NCI-H526 (cell line): ENCODE measurements at places on chromosomes 13 and 19.
A peak's percentile ranks its signal among the peaks of the same experiment; 100 is the strongest.

- no peak for DNase-seq
Measured at GRCh38 chr19:55649268-55650125, 1.5 kb downstream of the CCDC106 start.

DNA sequence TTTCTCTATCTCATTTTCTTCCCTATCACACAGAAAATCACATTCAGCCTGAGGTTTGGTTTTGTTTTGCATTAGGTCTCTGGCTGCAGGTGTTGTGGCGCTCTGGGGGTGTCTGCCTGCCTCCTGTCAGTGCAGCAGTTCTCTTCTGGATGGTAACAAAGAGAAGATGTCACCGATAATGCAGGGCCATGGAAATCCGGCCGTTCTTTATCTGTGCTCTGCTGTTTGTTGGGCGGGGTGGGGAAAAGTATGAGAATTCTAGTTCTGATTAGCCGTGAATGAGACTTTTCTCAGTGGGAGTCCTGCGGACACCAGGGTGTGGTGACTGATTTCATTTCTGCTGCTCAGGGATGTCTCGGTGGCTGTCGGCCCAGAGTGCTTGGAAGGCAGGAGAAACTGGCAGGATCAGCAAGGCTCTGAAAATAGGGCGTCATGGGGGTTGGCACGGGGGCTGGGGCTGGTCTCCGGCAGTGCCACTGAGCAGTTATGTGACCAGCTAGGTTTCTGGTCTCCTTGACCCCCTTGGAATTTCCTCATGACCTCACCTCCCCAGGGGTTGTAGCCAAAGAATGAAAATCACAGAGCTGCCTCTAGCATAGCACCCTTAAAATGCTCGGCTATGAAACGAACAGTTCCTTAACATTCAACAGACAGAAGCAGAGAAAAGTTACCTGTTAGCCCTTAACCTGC is 5.0 kb downstream of the RNF113B start:
- DNase-seq: peak; percentile 90

GRCh38 chr13:71303144-71303543 is 563.9 kb downstream of the DACH1 start:
- DNase-seq: peak; percentile 37

DNA sequence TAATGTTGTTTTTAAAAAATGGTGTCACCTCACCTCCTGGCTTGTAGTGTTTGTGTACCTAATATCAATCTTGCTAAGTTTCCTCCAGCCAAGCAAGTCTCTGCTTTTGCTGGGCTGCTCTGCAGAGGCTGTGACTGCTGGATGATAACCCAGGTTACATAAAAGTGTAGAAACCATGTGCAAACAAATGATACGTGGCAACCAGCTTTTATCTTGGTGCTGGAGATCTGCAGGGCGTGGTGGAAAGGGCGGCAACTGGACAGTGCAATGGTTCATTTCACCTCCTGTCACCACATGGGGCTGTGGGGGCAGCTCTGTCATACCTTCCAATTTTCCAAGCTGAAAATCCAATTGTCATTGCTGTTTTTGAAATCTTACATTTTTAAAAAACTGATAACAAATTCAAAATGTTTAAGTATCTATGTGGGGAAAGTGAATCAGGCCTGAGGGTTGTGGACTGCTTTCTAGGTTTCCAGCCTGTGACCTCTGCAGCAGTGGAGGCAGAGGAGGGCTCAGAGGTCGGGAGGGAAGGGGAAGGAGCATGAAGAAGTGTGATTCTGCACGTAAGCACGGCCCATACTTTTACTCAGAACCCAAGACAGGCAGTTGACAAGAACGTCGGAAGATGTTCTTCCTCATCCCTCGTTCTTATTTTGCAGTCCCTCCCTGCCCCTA is 9.7 kb downstream of the GPR42 start:
- no peak for DNase-seq

DNA sequence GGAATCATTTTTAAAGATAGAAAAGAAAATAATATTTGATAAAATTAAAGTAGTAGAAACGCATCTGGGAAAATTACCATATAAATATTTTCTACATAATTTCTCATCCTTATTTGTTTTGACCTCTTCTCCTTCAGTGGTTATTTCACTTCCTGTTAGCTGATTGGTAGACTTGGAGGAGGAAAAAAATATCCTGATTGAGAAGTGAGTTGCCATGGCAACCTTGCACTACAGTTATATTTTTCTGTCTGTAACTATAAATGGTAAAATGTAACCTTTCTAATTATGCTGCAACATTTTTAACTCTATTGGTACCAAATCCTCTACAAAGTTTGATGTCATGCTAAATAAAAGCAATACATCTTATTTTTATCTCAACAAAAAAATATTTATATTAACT is 45.2 kb downstream of the SCEL start:
- no peak for DNase-seq

- no peak for DNase-seq
Measured at GRCh38 chr13:109803825-109804224, 17.4 kb upstream of the IRS2 start.

DNA sequence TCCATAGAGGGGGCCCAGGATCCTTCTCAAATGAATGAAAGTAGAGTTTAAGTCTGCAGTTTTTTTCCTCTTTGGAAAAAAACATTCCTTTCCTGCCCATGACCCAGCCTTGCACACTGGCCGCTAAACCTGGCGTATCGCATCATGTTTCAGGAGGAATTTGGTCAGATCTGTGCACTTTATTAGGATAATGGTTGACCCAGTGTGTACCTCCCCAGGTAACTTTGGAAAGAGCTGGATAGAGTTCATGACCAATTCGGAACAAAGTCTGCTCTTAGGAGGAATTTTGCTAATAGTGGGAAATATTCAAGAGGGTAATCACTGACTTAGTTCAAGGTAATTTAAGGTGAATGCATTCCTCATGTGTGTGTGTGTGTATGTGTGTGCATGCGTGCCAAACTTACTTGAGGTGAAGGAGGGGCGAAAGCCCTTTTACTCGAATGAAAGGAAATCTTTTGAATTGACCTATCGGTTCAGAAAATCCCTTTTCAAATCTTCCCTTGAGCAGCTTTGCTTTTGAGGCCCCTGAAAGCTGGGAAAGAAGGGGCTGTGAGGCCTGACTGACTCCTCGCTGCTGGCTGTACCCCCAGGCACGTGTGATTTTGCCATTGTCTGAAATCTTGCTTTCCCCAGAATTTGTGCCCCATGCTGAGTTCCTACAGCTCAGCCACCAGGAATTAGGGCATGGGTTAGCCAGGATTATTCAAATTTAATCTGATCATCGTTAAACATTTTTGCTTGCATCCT is 46.3 kb downstream of the SIPA1L3 start:
- DNase-seq: no peak

DNA sequence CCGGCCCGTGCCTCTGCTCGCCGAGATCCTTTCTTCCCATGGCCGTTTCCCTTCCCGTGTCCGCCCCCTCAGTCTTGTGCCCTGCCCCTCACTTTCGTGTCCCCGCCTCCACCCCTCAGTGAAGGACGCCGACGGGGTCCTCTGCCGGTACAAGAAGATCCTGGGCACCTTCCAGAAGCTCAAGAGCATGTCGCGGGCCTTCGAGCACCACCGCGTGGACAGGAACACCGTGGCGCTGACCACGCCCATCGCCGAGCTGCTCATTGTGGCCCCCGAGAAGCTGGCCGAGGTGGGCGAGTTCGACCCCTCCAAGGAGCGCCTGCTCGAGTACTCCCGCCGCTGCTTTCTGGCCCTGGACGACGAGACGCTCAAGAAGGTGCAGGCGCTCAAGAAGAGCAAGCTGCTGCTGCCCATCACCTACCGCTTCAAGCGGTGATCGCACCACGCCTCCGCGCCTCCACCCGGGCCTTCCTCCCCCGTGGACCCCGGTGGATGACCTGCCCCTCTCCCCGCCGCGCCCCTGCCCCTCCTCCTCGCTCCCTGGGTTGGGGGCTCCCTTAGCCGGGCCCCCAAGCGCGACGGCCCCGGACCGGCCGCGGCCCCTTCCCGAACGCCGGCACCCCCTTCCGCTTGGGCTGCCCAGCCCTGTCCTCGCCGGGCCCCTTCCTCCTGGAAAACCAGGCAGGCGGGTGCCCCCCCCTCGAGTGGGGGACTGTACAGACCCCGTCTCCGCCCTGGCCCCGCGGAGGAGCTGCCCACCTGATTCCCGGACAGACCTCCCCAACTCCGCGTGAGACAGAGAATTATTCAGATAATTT is 2.3 kb upstream of the U2AF2 start:
- DNase-seq: no peak

DNA sequence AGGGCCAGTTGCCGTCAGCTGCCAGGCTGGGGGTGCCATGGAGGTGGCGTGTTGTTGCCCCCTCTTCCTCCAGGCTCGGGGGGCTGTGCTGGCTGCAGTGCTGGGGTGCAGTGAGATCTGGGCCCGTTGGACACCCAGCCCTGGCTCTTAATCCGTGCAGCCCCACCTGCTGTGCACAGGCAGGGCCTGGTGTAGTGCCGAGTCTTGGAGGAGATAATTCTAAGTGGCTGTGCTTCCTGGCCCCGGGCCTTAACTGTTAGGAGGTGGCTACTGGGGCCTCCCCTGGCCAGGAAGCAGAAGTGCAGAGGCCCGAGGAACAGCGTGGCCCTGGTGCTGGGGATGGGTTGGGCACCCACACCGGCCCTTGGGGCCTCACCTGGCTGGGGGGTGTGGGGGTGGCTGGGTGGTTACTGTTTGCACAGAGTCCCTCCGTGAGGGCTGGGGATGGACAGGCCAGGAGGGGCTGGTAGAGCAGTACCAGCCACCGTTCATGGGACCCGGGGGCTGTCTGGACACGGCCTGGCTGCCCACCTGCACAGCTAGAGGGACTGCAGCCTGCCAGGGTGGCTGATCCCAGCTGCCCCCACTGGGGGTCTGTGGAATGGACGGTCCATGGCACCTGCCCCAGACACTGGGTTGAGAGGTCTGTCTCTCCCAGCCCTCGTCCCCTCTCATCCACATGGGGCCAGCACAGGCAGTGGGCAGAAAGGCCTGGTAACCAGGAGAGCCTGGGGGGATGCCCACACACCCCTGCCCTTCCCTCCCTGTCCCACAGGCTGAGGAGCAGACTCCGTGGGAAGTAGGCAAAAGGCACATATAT is 3.3 kb downstream of the GPX4 start:
- DNase-seq: no peak

DNA sequence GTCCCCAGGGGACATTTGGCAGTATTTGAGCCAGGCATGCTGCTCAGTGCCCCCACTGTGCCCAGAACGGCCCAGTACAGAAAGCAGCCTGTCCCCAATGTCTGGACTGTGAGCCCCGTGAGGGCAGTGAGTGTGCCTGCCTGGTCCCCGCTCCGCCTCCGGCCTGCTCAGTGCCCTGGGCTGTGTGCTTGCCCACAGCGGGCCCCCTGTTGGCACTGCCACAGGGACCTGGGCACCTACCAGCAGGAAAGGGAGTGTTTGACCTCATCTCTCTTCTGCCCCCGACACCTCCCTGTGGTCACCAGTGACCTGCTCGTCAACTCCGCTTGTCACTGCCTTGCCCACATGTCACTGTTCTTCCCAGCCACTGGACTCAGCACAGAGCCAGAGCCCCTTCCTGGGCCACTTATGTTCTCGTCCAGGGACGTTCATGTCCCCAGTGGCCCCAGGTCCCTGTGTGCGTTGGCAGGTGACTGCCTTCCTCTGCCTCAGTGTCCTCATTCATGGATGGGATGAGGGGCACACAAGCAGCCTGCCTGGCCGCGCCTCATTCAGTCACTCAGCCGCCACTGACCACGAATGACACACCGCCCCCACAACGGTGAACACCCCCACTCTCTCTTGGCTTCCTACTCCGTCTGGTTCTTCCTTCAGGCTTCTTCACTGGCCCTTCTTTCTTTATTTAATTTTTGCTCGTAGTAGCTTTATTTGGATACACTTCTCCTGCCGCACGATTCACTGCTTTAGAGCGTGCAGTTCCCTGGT is 2.8 kb downstream of the FZR1 start:
- DNase-seq: no peak

DNA sequence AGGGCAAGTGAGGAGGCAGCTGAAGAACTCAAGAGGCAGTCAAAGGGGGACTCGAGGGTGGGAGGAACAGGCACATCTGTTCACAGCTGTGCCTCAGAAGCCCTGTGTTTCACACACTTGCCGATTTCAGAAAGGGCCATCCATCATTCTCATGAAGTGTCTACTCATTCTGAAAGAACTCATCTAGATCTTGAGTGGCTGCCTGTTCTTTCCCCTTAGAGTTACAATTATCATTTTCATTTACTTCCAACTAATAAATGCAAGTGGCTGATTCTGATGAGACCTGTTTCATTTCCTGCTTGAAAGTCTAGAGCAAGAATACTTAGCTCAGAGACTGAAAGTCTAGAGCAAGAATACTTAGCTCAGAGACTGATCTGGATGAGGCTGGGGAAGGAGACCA is 1145.1 kb downstream of the UQCRFS1 start:
- no peak for DNase-seq

- no peak for DNase-seq
Measured at GRCh38 chr19:19570571-19570970, 32.5 kb downstream of the CILP2 start.

GRCh38 chr13:99417201-99418102 is 83.8 kb upstream of the TM9SF2 start:
- DNase-seq: peak; percentile 16

DNA sequence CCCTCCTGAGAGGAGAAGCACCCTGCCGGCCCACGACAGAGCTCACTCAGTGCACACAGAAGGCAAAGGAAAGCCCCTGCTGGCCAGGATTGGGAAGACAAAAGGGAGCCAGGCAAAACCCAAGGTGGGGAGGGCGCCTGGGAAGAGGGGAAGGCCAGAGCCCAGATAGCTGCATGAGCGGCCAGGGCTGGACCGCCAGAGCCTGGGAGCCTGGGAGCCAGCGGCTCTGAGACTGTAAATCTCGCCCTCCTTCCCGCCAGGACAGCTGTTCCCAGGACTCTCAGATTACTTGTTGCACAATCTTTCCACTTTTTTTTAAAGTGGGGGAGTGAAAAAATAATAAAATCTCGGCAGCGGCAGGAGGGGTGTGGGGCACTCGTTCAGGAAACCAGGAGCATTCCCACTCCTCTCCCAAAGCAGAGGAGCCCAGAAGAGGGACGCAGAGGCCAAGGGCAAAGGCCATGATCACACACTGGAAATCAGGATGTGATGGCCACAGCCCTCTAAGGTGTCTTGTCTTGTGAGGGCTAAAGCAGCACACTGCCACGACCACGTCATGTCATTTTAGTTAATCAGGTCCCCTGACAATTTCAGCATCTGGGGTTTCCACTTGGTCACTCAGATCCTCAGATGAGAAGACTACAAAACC is 19.6 kb upstream of the EPHX3 start:
- peak; percentile 9 for DNase-seq

- no peak for DNase-seq
Measured at GRCh38 chr13:113305208-113305607, 8.2 kb downstream of the LAMP1 start.

- peak; percentile 6 for DNase-seq
Measured at GRCh38 chr13:20340136-20340758, 108.1 kb upstream of the GJB6 start.

- DNase-seq: no peak
Measured at GRCh38 chr13:97544031-97544765, 110.2 kb downstream of the RAP2A start.

GRCh38 chr19:38878575-38879399 is 712 bp upstream of the RINL start:
- DNase-seq: no peak

GRCh38 chr19:30685426-30686000 is 313.3 kb downstream of the ZNF536 start:
- no peak for DNase-seq
